ENCODE measurements at places on chromosomes 6 and 20.

GRCh38 chr6:11754625-11755271 lies 23.9 kb downstream of the ADTRP start:
- no peak for DNase-seq

- no peak for DNase-seq
Observed at GRCh38 chr20:45527294-45527693, 11.9 kb upstream of the SPINT3 start.

DNA sequence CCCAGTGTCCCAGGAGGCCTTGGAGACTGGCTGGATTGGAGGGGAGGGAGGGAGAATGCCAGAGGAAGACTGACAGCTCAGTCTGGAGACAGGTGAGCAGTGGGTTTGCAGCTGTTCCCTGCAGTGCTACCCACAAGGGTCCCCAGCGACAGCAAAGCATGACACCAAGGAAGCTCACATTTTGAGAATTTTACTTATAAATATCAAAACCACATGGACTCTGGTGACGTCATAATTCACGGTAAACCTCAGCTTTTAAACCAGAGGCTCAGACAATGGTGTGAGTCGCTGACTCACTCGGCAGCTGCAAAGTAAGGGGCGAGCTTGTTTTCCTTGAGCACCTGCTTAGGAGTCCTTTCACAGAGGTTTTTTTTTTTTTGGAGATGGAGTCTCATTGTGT lies 65.2 kb downstream of the THBS2 start:
- DNase-seq, result no peak

- DNase-seq, result no peak
Observed at GRCh38 chr20:62050166-62051120, 15.2 kb downstream of the TAF4 start.
